Adipose tissue (tissue), 3 donors: ENCODE measurements at places on chromosomes 6 and 20. TPM values are rescaled to one million over a fixed set of nuclear protein-coding genes. Genes with fewer than 3 reads are reported as not detected.

The EYS gene
- polyA plus RNA-seq, result 0.21 TPM

The LIN28B gene
- not detected for polyA plus RNA-seq

The BEND6 gene
- polyA plus RNA-seq, result 3.8 TPM

The CCN2 gene
- 184 TPM for polyA plus RNA-seq

The ZHX3 gene
- polyA plus RNA-seq, result 25.0 TPM

The PMEPA1 gene
- polyA plus RNA-seq, result 22.1 TPM

The SNRPB gene
- polyA plus RNA-seq, result 216 TPM

The DEFB132 gene
- polyA plus RNA-seq, result 1.9 TPM

The ZNF311 gene
- 0.29 TPM for polyA plus RNA-seq

The PACRG gene
- polyA plus RNA-seq, result not detected

The NTSR1 gene
- polyA plus RNA-seq, result 0.05 TPM

The ENPP1 gene
- 2.9 TPM for polyA plus RNA-seq

The HS3ST5 gene
- polyA plus RNA-seq, result 0.07 TPM

The E2F1 gene
- 0.59 TPM for polyA plus RNA-seq

The MAP3K4 gene
- 14.1 TPM for polyA plus RNA-seq

The CCND3 gene
- 146 TPM for polyA plus RNA-seq

The TINAG gene
- not detected for polyA plus RNA-seq

The SLA2 gene
- polyA plus RNA-seq, result 0.65 TPM

The TBC1D7 gene
- polyA plus RNA-seq, result 9.2 TPM

The ATAT1 gene
- 2.5 TPM for polyA plus RNA-seq

The SLC22A2 gene
- polyA plus RNA-seq, result not detected

The FRS3 gene
- 3.3 TPM for polyA plus RNA-seq

The MYL9 gene
- 183 TPM for polyA plus RNA-seq

The FKBP1C gene
- 2.8 TPM for polyA plus RNA-seq

The BTNL2 gene
- not detected for polyA plus RNA-seq

The ZNF335 gene
- polyA plus RNA-seq, result 11.0 TPM

The CTCFL gene
- 0.11 TPM for polyA plus RNA-seq

The GZF1 gene
- polyA plus RNA-seq, result 7.0 TPM

The HLA-G gene
- polyA plus RNA-seq, result not detected

The OR12D3 gene
- not detected for polyA plus RNA-seq

The SYTL3 gene
- 3.9 TPM for polyA plus RNA-seq

The IL20RA gene
- 1.5 TPM for polyA plus RNA-seq
